Activated CD4-positive, alpha-beta T cell treated with anti-CD3 and anti-CD28 coated beads, Interleukin-2, amount 50 U/mL, for 24 hours (primary cell): ENCODE measurements at places on chromosomes 4 and X.

- no peak for DNase-seq
Observed at GRCh38 chrX:41066391-41066790, 18.9 kb upstream of the USP9X start.

DNA sequence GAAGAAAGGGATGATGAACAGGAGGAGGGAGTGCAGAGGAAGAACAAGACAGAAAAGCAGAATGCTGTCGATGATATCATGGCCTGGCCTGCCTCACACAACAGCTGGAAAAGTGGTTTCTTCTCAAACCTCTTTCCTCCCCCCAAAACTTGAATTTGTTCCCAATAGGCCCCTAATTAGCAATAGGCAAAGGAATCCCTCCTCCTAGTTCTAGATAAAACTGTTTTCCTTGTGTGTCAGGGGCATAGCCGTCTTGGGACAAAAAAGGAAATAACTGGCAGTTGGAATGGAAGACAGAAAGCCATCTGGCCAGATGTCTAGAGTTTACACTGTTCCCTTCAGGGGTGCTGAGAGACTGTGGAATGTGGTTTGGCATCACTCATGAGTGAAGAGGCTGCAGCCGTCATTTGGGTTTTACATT is 177.8 kb upstream of the C1QTNF7 start:
- DNase-seq, result no peak

GRCh38 chr4:168309781-168310180 is 8.8 kb downstream of the DDX60 start:
- no peak for DNase-seq

GRCh38 chrX:136065044-136065671 is 79.9 kb downstream of the SLC9A6 start:
- no peak for DNase-seq

DNA sequence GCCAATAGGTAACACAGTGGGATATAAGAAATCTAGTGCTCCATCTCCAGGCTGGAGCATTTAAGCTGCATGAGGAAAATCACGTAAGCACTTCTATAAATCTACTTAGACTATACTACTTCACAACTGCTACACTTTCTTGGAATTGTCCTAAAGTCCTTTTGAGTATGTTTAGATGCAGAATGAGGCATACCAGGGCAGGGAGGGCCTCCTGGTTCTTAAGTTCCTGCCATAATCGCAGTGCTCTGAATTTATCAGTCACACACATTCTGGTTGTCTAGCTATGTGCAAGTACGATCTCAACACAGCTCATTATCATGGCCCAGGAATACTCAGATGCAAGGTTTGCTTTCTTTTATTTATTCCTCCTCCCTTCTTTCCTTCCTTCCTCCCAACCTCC is 130.3 kb downstream of the GUCY2F start:
- DNase-seq, result no peak

- DNase-seq, result no peak
Observed at GRCh38 chr4:55253948-55254593, 92.0 kb upstream of the SRD5A3 start.

- DNase-seq, result no peak
Observed at GRCh38 chr4:84796394-84796793, 170.1 kb downstream of the WDFY3 start.

DNA sequence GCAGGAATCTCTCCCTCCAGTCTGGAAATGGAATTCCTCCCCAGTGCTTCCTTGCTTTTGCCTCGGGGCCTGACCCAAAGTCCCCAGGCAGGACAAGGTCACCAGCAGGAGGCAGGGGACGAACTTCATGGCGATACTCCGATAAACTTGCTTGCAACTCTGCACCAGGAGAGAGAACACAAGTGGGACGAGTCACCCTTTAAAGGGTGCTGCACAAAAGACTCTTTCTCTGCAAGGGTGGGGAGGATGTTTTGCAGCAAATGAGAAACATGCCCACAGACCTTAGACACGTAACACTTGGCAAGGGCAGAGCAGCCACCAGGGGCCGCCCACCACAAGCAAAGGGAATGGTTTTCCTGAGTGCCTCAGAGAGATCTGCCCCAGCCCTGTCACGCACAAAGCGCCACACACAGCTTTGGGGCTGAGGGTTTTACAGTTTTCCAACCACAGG is at the start of gene FGFBP2:
FGFBP2 (minus strand) TSS at position 175 of the 451 bp plus-strand sequence; CDS start at position 129, 46 bp downstream.
- DNase-seq, result peak; percentile 41

DNA sequence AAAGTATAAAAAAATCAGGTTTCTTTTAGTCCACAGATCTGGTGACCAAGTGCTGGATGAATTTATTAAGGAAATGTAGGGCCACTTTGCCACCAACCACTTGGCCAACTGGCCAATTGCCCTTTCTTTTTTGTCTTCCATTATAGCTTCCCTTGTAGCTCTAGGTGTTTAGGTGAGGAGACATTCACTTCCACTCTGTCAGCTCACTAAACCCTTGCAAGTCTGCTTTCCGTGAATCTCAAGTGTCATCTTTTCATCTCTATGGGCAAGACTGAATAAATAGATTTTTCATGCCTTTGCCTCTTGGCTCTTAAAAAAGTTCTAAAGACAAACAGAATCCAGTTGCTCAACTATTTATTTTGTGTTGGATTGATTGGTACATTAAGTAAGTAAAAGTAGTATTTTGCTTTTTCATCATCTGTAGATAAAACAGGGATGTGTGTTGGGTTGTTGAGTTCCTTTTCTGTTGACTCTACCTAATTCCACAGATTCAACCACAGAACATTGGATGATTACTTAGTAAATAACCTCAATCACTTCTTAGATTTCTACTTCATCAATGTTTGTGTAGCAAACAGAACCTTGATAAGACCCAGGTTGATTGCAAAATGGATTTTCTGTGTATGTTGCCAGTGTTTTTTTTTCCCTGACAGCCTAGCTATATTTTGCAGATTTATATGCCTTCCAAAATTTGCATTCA is 68.1 kb upstream of the GRXCR1 start:
- no peak for DNase-seq

- DNase-seq, result no peak
Observed at GRCh38 chr4:62917649-62918048, 1491.6 kb downstream of the TECRL start.

GRCh38 chr4:48727666-48728459 is 52.2 kb downstream of the FRYL start:
- DNase-seq, result no peak

DNA sequence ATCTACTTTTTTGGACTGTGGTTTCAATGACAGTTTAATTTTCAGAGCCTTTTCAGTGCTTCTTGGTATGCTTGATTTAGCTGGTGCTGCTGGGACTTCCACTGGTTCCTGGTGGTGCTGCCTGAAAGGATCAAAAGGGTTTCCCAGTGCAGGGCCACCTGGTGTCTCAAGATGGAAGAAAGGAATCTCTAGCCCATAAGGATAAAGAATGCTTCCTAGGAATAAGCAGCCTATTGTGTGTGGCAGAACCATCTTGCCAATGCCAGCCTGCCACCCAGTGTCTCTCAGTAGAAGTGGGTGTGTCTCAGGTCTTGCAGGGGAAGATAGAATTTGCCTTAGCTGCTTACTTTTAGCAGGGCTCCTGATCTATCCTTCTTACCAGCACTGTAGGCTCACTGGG is 15.0 kb upstream of the RAI2 start:
- no peak for DNase-seq

DNA sequence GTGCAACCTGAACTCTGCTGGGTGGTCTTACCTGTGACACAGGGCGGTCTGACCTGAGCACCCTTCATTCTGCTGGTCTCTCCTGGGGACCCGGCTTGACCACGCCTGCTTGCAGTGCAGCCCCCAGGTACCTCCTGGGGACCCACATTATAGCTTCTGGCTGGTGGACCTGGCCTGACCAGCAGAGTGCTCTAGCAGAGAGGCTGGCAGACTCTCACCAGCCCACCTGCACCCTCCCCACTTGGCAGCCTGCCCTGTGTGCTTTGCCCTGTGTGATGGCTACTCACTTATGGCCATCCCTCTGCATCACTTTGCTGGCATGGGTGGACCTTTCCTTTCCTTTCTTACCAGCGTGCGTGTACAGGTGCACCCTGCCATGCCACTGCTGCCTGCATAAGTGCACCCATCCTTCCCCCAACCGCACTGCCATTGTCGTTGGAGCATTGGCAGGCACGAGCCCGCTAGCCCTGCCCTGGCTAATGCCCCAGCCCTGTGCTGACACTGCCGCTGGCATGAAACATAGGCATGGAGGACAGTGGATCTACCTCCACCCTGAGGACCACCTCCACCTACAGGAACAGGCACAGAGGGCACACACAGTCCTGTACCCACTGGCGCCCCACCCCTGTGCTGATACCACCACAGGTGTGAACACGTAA is 21.5 kb upstream of the H2AZ1 start:
- no peak for DNase-seq

DNA sequence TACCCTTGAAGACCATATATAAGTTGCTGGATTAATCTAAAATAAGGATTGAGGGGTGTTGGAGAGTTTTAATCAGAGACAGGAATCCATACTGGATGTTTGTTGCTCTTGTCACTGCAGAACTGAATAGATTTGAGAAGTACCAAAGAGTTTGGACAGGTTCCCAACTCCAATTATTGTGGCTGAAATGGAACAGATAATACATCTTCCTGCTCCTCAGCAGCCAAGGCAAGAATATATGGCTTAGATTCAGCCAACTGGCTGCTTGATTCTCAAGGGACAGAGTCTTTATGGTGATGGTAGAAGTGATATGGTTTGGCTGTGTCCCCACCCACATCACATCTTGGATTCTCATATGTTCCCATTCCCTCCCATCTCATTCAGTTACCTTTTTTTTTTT is 97.0 kb upstream of the PDHA2 start:
- no peak for DNase-seq

DNA sequence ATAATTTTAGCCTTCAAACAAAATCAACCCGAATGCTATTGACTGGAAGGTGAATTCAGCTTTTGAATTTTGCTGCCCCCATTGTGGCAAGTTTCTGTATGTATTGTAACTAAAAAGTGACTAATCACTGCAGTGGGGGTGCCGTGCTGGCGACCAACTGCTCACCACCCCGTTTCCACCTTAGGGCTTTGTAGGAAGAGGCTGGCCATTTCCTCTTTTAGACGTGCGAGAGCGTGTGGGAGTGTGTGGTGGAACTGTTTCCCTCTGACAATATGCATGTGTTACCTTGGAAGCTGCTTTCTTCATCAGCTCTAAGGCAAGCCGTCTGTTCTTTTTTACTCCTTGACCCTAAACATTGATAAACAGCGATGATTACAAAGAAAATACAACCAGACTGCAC is 78.8 kb downstream of the SEL1L3 start:
- DNase-seq, result no peak

- DNase-seq, result no peak
Observed at GRCh38 chr4:23504083-23504482, 385.8 kb downstream of the PPARGC1A start.

- no peak for DNase-seq
Observed at GRCh38 chr4:115228851-115229250, 115.4 kb upstream of the NDST4 start.

GRCh38 chr4:95250544-95251137 is 298.1 kb downstream of the UNC5C start:
- no peak for DNase-seq

- no peak for DNase-seq
Observed at GRCh38 chrX:132508834-132509233, 20.0 kb upstream of the MBNL3 start.

DNA sequence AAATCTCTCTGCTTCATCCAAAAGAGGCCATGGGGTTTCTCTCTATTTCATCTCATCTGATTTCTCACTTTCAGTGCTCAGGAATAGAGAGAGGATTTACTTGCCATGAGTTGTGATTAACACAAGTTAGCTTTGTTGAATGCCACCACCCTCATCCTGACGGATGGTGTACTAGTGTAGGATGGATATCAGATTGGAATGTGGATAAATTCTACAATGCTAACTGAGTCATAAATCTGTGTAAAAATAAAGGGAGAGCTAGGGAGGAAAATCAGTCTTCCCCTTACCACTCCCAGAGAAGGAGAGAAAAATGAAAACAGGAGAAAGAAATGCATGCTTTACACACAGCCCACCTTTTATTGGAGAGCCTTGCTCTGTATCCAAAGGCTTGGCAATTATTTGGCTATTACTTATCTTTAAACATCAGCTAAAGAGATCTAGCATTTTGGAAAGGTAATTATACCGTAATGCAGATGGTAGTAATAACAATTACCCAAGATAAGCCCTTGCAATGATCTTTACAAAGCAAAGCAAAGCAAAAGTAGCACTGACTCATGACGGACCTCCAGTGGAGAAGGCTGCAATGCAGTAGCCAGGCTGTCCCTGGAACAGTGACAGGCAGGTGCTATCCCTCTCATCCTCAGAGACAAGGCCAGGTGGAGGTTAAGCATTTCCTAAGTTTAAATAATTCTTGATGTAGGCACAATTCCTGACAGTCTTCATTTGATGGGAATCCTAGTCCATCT is 306.3 kb upstream of the PPARGC1A start:
- no peak for DNase-seq

GRCh38 chrX:40177489-40177888 is 79.7 kb upstream of the BCOR start:
- DNase-seq, result no peak

DNA sequence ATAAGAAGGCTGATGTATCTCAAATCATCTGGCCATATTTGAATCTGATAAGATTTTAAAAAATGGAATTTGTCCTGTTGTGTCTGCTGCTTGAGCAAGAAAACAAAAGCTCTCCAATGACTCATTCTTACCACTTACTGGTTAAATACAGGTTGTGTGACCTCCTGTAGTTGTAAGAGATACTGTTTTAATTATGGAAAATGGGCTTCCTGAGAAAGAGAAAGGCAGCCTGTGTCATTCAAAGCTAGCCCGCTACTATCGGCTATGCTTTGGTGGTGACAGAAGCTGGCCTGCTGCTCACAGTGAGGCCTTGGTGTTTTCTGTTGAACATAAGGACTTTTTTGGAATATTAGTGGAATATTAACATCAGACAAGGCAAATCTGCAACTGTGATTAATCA is 1722.1 kb upstream of the PCDH10 start:
- no peak for DNase-seq

GRCh38 chrX:153445856-153446635 is at the start of gene TREX2:
TSS of gene TREX2 (minus strand) at chrX:153446056. CDS start at chrX:153445430, 626 bp downstream.
- DNase-seq, result no peak

- peak; percentile 67 for DNase-seq
Observed at GRCh38 chr4:6327220-6327917, 57.7 kb downstream of the WFS1 start.

- no peak for DNase-seq
Observed at GRCh38 chr4:20723019-20723418, 22.8 kb downstream of the PACRGL start.

DNA sequence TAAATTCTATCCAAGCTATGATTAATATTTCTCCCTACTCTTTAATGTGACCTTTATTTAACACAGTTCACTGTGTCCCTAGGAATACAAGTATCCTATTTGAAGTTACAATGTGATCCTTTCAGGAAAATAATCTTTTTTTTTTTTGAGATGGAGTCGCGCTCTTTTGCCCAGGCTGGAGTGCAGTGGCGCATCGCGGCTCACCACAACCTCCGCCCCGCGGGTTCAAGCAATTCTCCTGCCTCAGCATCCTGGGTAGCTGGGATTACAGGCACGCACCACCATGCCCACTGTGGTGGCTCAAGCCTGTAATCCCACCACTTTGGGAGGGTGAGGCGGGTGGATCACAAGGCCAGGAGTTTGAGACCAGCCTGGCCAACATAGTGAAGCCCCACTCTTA is 21.9 kb downstream of the TBCK start:
- no peak for DNase-seq
